Activated CD4-positive, alpha-beta T cell treated with anti-CD3 and anti-CD28 coated beads for 1 hour (primary cell): ENCODE measurements at places on chromosomes 5 and 9.

- no peak for DNase-seq
Observed at GRCh38 chr5:40331616-40332015, 348.1 kb upstream of the PTGER4 start.

DNA sequence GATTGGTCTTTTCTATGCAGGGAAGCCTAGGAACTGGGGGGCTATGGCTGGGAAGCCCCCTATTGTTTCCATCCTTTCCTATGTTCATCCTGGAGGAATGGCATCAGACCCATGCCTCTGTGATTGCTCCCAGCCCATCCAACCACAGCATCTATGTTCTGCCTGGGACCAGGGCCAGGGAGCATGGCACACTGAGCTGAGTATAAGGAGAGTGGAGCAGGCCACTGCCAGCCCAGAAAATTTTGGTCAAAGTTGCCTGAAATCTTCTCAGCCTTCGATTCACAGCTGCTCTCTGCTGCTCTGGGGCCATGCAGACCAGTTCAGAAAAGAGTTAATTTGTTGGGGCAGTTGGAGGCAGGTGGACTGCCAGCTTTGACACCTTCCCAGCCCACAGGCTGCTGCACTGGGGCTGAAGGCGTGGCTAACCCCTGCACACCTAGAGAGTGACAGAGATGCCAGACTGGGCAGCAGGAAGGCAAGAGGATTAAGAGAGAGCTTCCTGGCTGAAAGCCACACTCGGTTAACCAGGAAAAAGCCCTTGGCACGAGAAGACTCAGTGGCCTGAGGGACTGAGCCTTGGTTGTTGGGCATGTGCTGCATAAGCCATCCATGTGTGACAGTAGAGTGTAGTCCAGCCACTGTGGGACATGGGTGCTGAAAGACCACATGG lies 12.1 kb downstream of the TGFBI start:
- no peak for DNase-seq

DNA sequence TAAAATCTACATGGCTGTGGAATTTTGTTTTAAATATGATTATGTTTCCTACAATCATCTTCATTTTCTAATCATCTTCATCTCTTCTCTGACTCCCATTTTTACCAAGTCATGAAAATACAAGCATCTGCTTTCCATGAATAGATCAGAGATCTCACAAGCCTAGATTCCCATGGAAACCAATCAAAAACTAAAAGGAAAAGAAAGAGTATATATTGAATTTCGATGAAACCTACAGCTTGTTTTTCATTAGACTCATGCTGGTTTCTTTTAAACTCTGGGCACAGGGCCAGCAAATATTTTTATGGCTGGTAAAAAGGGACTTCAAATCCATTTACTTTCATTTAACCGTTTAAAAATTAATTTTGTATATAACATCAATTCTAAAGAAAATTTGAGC lies 51.2 kb downstream of the INVS start:
- no peak for DNase-seq

- no peak for DNase-seq
Observed at GRCh38 chr9:79395755-79396154, 176.0 kb upstream of the TLE4 start.

- no peak for DNase-seq
Observed at GRCh38 chr5:100787648-100788047, 115.4 kb downstream of the ST8SIA4 start.

DNA sequence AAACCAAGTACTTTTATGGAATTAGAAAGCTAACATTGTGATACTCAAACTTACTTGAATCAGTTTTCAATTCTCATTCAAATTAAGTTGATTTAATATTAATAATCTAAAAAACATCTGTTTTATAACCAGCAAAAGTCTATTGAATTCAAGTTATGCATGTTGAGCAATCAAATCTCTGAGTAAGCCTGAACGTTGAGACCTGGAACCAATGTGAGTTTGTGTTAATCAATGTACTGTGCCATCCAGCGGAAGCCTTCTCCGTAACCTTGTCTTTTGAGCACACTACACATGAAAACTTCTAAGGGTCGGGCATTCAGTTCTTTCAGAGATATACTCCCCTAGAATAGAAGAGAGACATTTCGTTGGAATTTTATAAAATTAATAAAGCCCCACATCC lies 25.9 kb downstream of the SAR1B start:
- no peak for DNase-seq

DNA sequence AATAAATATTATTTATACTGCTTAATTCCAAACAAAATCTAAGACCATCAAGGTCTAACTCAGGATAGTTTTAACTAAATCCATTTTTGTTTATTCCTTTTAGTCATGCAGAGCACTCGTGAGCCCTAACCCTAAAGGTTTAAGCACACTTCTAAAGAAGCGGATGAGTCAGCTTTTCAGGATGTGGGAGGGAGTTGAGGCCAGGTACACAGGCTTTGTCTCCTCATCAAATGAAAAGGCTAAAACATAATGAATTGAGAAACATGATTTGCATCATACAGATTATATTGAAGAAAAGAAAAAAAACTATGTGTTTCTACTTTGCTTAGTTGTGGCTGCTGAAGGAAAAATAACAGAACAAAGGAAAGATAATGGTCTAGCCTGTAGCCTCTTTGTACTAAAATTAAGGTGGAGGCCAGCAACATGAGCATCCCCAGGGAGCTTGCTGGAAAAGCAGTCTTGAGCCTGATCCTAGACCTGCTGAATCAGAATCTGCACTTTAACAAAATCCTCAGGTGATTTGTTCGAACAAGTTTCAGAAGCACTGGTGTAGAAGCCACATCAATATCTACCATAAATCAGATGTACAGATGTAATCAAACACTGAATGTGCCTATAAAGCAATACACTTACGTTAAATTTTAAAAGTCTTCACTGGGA lies 21.1 kb upstream of the ISCA1 start:
- DNase-seq: no peak

- DNase-seq: no peak
Observed at GRCh38 chr9:132244582-132245455, 83.0 kb downstream of the NTNG2 start.

- DNase-seq: no peak
Observed at GRCh38 chr9:133113163-133113948, 7.7 kb downstream of the RALGDS start.

- DNase-seq: no peak
Observed at GRCh38 chr5:130836729-130837649, 328.1 kb downstream of the HINT1 start.

DNA sequence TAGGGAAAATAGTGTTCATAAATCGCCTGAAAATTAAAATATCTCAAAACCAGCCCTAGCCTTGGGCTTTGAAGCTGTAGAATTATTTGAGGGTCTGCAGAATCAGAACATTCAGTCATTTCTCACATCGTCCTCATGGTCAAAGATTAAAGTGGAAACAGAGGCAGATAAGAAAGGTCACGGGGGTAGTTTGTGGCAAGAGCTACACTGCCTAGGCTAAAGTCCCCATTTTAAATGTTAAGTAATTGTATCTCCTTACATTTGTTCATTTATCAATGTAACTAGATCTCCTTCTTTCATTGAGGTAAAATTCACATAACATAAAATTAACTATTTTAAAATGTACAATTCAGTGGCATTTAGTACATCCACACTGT lies 139.2 kb downstream of the TLE1 start:
- DNase-seq: no peak

DNA sequence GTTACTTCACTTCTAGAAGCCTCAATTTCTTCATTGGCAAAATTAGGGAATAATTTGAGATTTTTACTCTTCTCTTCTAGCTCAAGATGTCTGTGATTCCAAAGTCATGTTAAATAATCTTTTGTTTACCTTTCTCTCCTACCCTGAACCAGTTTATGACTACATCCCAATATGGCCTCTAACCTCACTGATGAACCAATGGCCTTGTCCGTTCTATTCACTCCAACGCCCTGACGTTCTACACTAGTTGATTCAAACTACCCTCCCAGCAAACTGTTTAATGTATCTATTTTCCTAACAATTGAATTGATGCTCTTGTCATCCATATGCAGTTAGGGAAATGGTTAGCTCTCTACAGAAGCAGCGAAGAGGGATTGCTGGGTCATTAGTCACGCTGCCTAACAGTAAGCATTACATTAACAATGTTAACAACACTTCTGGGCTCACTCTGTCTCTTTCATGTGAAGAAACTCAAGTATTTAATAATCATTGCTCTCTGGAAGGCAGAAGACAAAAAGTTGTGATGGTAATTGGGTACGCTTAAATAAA lies 38.0 kb downstream of the RAPGEF1 start:
- no peak for DNase-seq

DNA sequence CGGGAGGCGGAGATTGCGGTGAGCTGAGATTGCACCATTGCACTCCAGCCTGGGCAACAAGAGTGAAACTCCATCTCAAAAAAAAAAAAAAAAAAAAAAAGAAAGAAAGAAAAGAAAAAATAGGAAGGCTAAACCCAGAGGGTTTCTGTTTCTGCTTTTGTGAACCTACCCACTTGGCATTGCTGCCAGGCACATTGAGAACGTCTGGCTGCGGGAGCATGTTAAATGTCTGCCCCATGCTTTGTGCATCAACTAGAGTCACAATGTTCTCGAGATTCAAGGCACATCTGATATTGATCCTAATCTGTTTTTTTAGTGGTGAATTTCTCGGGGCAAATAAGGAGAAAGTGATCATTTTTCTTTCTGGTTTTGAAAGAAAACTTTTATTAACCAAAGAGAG lies 2.8 kb downstream of the SLC25A25 start:
- DNase-seq: no peak

- DNase-seq: no peak
Observed at GRCh38 chr5:135538261-135538660, 2.5 kb upstream of the NEUROG1 start.

- no peak for DNase-seq
Observed at GRCh38 chr5:111948092-111948841, 191.3 kb upstream of the NREP start.

- DNase-seq: no peak
Observed at GRCh38 chr9:77291714-77292113, 114.4 kb downstream of the VPS13A start.

DNA sequence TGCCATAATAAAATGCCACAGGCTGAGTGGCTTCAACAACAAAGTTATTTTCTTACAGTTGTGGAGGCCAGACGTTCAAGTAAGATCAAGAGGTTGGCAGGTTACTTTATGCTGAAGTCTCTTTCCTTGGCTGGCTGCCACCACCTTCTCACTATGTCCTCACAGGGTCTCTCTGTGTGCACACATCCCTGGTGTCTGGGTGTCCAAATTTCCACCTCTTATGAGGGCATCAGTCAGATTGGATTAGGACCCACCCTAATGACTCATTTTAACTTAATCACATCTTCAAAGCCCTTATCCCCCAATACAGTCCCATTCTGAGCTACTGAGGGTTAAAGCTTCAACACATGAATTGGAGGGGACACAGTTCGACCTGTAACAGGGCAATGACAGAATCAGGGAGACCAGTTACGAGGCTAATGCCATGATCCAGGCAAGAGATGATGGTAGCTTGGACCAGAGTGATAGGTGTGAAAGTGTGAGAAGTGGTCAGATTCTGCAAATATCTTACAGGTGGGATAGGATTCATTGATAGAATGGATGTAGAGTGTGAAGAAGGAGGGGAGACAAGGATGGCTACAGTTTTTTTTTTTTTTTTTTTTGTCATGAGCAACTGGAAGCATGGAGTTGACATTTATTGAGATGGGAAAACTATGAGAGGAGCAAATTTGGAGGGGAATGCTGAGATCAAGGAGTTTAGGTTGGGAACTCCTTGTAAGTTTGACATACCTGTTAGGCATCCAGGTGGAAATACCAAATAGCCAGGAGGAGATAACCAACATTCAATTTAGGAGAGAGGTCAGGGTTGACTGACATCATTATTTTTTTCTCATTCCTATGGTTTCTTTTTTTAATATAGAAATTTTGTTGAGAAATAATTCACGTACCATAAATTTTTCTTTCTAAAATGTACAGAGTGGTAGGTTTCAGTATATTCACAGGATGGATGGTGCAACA lies 39.6 kb upstream of the FGF1 start:
- no peak for DNase-seq

GRCh38 chr9:86534572-86535258 lies 180.5 kb upstream of the TUT7 start:
- DNase-seq: no peak

GRCh38 chr9:23598994-23599393 lies 227.0 kb downstream of the ELAVL2 start:
- no peak for DNase-seq

DNA sequence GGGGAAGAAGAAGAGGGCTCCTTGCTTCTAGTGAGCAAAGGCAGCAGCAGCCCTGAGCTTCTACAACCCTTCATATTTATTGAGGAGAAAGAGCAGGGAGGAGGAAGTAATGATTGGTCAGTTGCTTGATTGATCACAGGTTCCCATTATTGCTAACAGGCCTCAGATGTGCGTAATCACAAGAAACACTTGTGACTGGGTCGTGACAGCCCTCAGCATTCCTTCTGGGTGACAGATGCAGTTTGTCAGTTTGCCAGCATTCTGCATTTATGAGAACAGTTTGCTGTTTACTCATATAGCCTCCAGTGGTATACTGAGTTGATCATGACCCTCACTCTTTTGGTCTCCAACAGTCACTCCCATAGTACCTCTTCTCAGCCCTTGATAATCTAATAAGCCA lies 111.5 kb upstream of the TNC start:
- DNase-seq: no peak

- no peak for DNase-seq
Observed at GRCh38 chr5:162202285-162202880, 134.8 kb downstream of the GABRG2 start.

GRCh38 chr5:157505496-157505895 lies 45.5 kb downstream of the NIPAL4 start:
- no peak for DNase-seq

GRCh38 chr9:33189331-33189791 lies 22.2 kb upstream of the B4GALT1 start:
- no peak for DNase-seq

GRCh38 chr5:113020461-113021273 lies 44.1 kb downstream of the DCP2 start:
- DNase-seq: no peak

DNA sequence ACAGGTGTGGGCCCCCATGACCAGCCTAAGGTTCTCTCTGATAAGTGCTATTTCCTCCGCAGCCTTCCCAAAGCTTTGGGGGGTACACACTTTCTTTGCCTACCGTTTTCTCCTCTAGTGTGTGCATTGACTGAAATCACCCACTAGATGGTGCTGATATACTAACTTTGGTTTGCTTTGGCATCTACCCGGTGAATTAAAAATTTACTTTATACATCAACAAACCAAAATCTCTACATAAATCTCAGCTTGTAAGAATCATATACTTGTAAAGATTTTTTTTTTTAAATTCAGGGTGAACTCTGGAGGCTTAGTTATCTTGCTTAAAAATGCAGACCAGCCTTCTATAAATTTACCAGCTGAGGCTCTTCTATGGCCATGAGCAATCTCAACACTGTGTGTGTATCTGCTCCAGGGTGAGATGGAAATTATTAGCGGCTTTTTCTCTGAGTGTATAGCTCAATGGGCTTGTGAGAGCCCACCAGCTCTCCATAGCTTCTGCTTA lies 475.7 kb upstream of the TNC start:
- no peak for DNase-seq

DNA sequence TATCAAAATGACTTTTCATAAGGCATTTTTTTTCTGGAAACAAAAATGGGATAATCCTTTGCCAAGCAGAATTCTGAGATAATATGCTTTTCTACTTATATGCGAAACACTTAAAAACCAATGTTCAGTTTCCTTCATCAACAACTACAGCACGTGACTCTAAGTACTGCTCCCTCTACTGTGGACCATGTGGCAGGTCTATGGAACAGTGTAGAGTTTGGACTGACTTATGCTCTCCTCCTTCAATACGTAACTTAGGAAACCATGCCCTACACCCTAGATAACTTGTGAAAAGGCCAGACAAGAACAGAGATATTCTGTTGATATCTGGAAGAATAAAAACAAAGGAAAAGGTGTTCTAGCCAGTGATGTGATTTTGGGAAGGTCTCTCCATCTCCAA lies 111.3 kb upstream of the GNA14 start:
- DNase-seq: no peak

- no peak for DNase-seq
Observed at GRCh38 chr9:130319300-130319699, 53.7 kb downstream of the HMCN2 start.
